Ecto neural progenitor cell (in vitro differentiated cells): ENCODE measurements at places on chromosomes 7 and 10.

GRCh38 chr7:77329466-77330168 is 86.5 kb downstream of the GSAP start:
- DNase-seq: no peak

DNA sequence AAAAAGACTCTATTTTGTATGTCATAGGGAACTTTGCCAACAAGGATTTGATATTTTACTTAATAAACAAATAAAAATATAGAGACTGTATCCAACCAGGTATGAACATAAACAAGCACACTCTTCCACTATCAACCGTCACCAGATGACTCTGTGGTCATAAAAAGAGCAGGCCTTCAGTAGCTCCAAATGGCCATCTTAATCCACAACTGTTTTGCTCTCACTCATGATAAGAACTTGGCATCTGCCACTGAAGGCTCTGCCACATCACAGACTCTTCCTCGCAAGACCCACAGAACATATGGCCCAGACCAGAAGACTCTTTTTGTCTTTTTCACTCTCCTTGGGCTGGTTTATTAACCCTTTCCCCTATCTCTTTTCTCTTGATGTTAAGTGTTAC is 98.7 kb upstream of the POM121L12 start:
- DNase-seq: no peak

- no peak for DNase-seq
Observed at GRCh38 chr10:131739206-131739605, 161.6 kb upstream of the PPP2R2D start.

GRCh38 chr7:76357475-76358010 is 1.2 kb downstream of the YWHAG start:
- no peak for DNase-seq

- DNase-seq: peak; percentile 1
Observed at GRCh38 chr7:73779517-73779916, 9.4 kb upstream of the CLDN3 start.

DNA sequence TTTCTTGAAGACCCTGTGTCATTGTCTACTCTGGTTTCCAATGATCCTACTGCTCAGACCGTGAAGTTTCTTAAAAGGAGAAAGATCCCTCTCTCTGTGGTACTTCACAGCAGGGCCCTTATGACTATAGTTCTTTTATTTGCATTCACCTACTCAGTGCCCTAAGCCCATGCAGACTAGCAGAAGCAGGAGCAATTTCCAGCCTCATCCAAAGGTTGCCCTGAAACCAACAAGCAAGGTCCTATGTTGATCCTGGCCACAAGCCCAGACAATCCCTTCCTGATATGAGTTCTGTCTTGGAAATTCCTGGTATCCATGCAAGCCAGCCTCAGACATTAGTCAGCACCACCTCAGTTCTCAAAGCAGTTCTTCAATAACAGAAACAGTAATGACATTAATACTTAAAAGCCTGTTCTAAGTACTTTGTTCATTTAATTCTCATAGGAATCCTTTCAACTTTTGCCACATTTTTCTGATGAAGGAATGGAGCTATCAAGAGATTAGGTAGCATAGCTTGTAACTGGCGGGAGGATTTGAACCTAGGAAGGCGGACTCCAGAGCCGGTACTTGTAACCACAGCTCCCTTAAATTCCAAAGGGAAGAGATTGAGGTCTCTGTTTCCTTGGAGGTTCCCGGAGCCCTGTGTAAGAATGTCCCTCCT is 58.1 kb upstream of the ST8SIA6 start:
- no peak for DNase-seq

GRCh38 chr10:63707254-63707910 is 186.2 kb downstream of the REEP3 start:
- DNase-seq: no peak

DNA sequence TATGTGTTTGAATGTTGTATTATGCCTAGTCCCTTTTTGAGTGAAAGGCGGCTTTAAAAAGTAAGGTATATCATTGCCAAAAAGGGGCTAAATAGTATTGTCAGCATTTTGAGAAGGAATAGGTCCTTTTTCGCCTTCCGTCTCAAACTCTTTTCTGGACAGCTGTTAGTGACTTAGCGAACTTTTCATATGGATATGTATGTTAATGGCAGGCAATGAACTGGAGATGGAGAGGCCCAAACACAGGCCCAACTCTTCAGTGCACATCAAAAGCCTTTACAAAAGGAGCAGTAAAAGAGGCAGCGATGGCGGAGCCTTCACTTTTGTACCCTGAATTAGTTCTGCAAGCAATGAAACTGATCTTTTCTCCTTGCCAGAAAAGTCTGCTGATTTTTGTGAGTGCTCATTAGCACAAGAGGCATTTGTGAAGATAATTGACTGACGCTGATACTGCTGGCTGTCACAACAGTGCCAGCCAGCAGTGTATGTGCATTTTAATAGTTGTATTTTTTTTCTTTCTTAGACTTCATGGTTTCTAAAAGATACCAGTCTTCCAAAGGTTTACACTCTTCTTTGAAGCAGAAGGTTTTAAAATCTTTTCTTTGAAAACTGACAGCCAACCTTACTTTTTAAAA is 243.7 kb upstream of the SP8 start:
- no peak for DNase-seq

DNA sequence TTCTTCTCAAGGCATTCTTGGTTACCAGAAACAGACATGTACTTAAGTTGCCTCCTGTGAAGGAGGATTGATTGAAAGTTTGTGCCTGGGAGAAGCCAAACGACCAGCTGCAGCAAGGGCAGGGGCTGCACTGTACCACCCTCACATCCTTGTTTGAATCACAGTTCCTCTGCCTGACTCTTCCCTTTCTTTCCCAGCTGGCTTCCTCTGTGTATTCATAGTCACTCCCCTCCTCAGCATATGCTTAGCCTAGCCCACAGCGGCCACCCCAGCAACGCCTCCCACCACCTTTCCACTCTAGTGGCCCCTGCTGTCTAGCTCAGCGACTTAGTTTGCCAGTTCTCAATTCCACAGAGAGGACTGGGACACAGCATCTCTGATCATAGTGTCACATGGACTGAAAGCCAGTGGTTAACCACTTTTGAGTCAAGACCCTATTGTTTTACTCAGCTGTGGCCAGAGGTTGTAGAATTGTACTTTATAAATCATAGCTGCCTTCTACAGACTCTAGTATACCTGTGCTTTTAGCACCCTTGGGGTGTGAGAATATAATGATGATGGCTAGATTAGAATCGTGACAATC is 643.0 kb downstream of the SUGCT start:
- no peak for DNase-seq

- DNase-seq: no peak
Observed at GRCh38 chr7:28336806-28337205, 75.5 kb upstream of the CREB5 start.

GRCh38 chr7:107939573-107940489 is 48.8 kb downstream of the DLD start:
- DNase-seq: no peak

DNA sequence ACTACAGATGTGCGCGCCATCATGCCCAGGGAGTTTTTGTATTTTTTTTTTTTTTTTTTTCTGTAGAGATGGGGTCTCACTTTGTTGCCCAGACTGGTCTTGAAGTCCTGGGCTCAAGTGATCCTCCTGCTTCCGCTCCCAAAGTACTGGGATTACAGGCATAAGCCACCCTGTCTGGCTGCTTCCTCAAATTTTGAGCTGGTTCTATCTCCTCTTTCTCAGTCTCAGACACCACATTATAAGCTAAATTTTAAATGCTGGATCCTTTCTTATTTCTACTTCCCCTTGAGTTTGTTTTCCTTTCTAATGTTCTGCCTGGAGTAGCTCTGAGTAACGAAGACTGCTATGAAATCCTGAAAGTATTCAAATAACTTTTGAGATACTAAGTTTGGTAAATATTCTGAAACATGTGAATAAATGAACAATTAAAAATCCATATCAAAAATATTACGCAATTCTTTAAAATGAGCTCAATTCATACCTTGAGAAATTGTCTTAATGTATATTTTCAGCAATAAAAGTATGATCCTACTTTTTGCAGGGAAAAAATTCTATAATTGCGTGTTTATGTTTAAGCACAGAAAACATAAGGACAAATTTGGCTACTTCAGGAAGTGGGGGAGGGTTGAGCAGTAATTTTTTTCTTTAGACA is 15.0 kb downstream of the TCAF1 start:
- DNase-seq: no peak

- DNase-seq: no peak
Observed at GRCh38 chr10:24324651-24325050, 115.7 kb downstream of the KIAA1217 start.

- no peak for DNase-seq
Observed at GRCh38 chr7:140289804-140290203, 108.5 kb downstream of the SLC37A3 start.

GRCh38 chr10:53808677-53809372 is 992.2 kb downstream of the PCDH15 start:
- DNase-seq: no peak

- DNase-seq: no peak
Observed at GRCh38 chr10:86813101-86813500, 56.7 kb downstream of the BMPR1A start.

GRCh38 chr10:115023715-115024114 is 69.5 kb upstream of the ATRNL1 start:
- DNase-seq: no peak

- no peak for DNase-seq
Observed at GRCh38 chr10:32446536-32447406, 831 bp downstream of the CCDC7 start.

DNA sequence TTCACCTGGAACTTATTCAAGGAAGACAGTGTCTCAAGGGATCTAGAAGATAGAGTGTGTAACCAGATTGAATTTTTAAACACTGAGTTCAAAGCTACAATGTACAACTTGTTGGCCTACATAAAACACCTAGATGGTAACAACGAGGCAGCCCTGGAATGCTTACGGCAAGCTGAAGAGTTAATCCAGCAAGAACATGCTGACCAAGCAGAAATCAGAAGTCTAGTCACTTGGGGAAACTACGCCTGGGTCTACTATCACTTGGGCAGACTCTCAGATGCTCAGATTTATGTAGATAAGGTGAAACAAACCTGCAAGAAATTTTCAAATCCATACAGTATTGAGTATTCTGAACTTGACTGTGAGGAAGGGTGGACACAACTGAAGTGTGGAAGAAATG is 10.9 kb downstream of the IFIT3 start:
- no peak for DNase-seq

DNA sequence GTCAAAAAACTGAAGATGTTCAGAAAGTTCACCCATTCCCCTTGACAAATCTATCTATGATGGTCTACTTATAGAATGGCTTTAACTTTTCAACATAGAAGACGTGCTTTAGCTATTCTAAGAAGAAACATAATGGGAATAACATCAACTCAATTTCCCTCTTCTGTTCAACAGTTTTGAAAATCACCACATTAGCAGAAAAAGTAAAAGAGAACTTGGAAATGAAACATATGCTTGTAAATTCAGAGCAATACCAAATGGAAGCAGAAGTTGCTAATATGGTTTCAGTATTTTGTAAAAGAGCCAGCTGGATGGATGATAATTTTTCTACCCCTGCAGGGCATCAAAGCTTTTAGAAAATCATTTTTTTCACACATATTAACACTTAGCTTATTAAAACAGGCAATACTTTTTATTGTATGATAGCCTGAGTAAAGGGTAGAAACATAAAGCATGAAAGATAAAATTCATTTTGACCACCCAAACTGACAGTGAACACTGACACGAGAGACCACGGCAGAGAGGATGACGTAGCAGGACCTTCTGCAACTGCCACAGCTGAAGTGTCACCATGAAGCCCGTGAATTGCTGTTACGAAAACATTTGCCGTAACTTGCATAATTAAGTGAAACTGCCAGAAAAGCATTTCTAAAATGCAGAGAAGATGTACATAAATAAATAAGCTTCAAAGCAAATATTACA is 39.2 kb upstream of the FEZF1 start:
- DNase-seq: no peak

- no peak for DNase-seq
Observed at GRCh38 chr7:8226501-8226900, 35.5 kb downstream of the ICA1 start.

GRCh38 chr7:39691821-39692220 is 68.4 kb downstream of the RALA start:
- no peak for DNase-seq

DNA sequence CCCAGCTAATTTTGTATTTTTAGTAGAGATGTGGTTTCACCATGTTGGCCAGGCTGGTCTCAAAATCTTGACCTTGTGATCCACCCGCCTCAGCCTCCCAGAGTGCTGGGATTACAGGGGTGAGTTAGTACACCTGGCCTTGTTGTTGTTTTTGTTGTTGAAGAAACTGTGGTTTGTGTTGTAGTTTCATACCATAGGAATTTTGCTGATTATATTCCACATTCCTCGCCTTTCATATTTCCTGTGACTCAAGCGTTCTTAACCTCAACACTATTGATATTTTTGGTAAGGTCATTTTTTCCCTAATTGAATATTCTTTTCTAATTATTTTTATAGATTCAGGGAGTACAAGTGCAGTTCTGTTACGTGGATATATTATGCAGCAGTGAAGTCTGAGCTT is 16.7 kb downstream of the LIPF start:
- no peak for DNase-seq

- DNase-seq: no peak
Observed at GRCh38 chr10:56481521-56482091, 120.5 kb upstream of the ZWINT start.

DNA sequence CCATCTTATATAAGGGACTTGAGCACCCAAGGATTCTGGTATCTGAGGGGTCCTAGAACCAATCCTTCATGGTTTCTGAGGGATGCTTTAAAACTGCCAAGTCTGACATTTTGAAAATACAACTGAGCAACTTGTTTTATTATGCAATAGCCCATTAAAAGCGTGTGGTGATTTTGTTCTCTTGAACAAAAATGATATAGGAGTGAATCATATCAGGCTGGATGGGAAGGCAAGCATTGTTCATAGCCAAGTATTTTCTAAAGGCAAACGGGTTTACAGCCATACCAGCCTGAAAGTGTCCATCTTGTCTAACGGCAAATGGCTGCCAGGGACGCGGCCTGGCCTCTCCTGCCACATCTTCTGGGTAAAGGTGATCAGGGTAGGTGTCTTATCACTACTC is 23.4 kb downstream of the RPP38 start:
- DNase-seq: no peak

DNA sequence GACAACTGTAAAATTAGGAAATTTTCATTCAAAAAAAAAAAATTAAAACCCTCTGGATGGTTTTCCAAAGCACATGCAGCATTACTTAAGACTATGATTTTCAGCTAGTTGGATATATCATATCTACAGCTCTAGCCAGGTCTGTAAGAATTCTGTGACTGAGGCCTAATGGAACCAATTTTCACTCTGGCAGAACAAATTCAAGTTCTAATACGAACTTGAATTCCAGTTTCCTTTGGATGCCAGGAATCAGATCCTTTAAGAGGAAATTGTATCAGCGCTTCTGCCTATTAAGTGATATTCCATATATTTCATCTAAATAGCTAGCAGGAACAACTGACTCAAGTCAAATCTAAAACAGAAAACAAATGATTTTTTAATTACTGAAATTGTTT is 34.8 kb downstream of the SKIDA1 start:
- no peak for DNase-seq

DNA sequence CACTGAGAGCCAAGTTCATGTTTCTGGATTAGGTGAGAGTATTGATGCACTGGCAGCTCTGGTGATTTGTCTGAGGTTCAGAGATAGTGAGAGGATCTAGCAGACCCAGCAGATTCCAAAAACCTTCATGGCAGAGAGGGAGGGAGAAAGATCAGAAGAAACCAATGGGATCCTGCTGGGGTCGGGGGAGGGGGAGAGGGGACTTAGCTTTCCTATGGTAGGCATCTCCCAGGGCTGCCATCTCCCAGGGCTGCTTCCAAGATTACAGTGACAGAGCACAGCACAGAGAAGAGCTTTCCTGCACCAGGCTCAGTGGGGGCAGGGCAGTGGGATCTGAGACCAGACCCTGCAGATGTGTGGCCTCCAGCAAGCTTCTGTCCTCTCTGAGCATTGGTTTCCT is 76.8 kb upstream of the GDF10 start:
- DNase-seq: no peak
